Fibroblast of skin of abdomen (primary cell): ENCODE measurements at places on chromosomes 11 and 22.
A peak's percentile ranks its signal among the peaks of the same experiment; 100 is the strongest.

DNA sequence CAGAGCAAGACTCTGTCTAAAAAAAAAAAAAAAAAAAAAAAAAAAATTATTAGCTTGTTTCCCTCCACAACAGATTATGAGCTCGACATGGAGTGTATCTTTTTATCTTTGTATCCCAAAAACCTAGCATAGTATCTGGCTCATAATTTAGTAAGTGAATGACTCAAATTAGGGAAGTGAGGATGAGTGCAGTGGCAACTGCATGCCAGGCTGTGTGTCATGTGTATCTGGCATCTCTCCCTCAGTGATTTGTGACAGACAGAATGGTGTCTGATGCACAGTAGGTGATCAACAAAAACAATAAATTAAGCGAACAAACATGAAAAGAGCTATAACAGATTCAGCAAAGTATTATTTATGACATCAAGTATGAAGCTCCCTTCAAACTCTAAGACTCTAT is 7.2 kb downstream of the STK33 start:
- no peak for DNase-seq

DNA sequence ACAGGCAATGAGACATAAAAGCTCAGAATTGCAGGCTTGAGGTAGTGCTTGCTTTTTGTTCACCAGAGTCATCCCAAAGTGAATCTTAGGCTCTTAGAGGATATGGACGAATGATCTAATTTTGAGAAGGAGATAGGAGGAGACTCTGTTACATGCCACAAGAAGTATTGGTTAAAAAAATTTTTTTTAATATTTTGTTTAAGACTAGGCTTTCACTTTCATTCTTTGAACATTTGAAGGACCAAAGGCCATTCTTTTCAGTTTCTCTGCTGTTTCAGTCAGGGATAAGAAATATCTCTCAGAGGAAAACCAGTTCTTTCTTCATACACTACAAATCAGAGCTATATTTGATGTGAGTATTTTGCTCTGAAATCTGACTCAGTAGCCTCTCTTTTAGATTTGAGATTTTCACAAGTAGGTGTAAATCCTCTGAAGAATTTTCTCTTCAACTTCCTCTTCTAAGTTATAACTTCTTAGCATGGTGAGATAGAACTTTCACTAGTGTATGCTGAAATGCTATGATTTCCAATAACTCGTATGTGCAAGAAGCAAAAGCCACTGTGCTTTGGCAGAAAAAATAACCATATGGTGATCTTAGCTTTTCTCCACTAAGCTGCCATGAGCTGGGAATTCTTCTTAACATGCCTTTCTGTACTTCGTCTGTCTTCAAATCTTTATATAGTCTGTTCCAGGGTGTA is 24.1 kb upstream of the FAM181B start:
- no peak for DNase-seq

DNA sequence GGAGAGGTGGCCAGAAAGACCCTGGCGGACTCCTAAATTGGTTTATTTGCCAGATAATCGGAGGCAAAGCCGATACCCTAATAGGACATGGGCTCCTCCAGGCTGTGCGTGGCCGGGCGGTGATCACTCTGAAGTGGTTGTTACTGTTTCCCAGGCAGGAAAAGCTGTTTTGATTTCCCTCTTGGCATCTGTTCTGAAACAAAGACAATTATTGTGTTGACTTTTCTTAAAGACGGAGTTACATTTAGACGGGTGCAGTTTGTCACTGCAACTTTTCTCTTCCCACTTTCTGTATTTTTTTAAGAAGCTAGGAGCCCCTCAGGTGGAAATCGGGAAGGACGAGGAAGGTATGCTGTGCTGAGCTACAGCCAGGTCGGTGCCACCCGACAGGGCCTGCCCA is 1288.4 kb downstream of the BRD1 start:
- no peak for DNase-seq

GRCh38 chr11:2807801-2808241 is 77.8 kb downstream of the CDKN1C start:
- no peak for DNase-seq

GRCh38 chr22:45454275-45454674 is 40.8 kb downstream of the RIBC2 start:
- peak; percentile 90 for DNase-seq

- no peak for DNase-seq
These were observed 19.6 kb upstream of the DLAT start for GRCh38 chr11:112005422-112006094.

- DNase-seq = peak; percentile 43
These were observed 483 bp upstream of the ABTB2 start for GRCh38 chr11:34358258-34358727.

DNA sequence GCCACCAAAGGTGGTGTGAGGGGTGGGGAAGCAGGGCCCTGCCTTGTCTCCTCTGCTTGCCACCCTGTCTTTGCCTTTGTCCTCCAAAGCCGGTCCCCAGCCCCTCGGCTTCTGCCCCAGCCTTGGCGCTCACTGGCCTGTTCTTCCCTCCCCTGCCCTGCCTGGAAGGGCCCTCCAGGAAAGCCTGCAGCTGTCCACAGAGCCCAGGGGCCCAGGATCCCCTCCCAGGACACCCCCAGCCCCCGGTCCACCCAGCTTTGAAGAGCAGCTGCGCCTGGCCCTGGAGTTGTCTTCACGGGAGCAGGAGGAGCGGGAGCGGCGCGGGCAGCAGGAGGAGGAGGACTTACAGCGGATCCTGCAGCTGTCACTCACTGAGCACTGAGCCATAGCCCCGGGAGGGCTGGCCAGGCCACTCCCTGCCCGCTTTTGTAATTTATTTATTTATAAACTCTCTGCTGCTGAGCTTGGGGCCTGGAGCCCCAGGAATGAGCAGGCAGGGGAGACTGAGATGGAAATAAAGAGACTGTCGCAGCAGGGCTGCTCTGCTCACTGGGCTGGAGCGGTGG is 1.3 kb upstream of the SSH3 start:
- no peak for DNase-seq

DNA sequence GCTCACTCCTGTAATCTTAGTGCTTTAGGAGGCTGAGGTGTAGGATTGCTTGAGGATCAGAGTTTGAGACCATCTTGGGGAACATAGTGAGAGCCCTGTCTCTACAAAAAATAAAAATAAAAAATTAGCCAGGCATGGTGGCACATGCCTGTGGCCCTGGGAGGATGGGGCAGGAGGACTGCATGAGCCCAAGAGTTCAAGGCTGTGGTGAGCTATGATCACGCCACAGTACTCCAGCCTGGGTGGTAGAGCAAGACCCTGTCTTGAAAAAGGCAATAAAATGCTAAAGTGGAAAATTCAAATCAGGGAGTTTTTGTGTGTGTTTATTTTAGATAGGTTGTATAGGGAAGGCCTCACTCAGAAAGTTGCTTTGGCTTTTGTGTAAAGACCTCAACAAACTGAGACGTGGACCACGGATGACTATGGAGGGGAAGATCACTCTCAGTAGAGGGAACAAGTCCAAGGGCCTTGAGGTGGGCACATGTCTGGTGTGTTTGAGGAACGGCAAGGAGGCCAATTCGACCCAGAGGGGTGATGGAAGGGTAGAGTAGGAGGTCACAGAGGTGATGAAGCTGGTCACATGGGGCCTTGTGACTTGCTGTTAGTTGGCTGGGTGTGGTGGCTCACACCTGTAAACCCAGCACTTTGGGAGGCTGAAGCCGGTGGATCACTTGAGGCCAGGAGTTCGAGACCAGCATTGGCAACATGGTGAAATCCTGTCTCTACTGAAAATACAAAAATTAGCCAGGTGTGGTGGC is 35.7 kb downstream of the WEE1 start:
- no peak for DNase-seq

DNA sequence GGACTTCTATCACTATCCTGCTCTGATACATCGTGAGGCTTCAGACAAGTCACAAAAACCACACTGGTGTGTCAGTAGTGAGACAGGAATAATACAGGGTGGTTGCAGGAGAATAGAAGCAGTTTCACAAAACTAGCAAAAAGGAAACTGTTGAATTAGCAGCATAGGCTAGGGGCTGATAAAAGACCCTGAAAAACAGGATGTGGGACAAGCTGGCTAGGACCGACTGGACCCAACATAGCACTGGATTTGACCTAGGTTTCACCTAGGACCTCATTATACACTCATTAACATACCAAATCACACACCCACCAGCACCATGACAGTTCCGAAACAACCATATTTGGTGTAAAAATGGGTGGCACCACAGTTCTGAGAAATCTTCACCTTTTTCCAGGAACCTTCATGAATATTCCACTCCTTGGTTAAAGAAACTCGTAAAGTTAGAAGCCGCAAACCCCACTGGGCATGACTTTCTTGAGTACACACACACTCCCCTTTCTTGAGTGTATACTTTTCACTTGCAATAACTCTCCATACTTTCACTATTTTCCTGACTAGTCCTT is 76.2 kb downstream of the SLC1A2 start:
- DNase-seq = no peak

GRCh38 chr11:42422090-42422489 is 889.7 kb upstream of the API5 start:
- peak; percentile 68 for DNase-seq

GRCh38 chr22:42661985-42662831 is 13.0 kb upstream of the CYB5R3 start:
- peak; percentile 67 for DNase-seq

DNA sequence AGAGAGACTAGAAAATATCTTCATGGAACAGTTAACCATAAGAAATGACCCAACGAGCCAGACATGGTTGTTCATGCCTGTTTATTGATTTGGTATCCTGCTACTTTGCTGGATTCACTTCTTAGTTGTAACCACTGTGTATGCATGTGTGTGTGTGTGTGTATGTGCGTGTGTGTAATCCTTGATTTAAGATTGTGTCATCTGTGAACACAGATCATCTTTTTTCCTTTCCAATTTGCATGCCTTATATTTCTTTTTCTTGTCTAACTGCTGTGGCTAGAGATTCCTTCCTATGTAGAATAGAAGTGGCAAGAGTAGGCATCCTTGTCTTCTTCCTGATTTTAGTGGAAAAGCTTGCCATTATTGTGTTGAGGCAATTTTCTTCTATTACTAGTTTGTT is 16.4 kb upstream of the CLTCL1 start:
- DNase-seq = no peak

DNA sequence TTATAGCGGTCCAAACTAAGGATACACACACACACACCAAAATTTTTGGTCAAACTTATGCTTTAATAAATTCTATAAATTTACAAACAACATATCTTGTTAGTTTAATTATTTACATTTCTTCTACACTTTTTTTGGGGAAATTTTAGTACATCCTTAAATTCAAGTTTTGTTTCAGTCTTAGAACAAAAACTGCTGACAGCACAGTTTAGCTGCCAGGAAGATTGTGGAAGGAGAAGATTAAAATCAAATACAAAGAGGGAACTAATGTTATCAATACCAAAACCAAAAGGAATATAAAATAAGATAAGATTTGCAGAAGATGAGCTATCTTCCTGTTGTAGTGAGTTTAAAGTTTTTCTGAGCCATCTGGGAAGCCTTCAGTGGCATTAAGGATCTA is 368.8 kb downstream of the AASDHPPT start:
- no peak for DNase-seq

DNA sequence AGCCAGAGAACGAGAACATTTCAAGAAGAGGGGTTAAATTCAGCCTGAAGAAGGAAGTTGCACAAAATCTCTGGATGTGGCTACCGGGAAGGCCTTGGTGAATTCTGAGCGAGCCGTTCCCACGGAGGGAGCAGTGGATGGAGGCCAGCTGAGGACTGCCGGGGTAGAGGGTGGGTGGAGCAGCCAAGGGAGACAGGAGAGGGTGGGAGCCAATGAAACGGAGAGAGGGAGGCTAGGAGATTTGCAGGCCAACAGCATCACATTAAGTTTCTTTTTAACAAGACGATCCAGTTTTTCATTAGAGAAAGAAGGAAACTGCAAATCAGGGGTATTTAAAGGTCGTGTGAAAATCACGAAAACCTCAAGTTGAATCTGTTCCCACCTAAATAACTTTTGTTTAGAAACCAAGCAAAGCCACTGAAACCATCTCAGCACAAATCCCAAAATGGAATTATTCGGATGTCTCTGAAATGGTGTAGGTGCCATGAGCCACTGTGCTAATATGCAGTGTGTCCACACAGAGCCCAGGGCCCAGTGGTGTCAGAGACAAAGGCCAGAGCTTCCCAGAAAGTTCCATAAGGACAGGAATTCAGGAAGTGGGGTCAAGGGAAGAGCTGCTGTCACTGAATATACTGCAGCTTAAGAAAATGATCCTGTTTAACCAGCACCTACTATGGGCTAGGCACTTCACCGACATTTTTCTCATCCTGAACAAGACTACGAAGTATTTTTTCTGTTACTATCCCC is 59.7 kb upstream of the SLC35C1 start:
- no peak for DNase-seq

DNA sequence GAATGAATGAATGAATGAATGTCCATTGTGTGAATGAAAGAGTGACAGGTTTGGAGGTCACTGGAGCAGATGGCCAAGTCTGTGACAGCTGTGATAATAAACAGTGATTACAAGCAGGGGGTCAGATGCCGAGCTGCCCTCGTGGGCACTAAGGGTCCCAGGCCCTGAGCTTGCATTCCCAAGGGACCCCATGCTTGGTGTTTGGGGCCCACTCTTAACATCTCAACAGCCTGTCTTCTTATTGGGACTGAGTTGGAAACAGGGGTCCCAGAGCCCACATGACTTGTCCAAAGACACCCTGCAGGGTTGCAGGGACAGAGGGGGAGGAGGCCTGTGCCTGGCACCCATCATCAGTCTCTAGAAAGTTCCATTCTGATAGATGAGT is 12.0 kb upstream of the ANO1 start:
- DNase-seq = no peak

GRCh38 chr11:79400717-79401330 is 40.0 kb downstream of the TENM4 start:
- DNase-seq = no peak

GRCh38 chr22:36371920-36372319 is 15.8 kb downstream of the MYH9 start:
- DNase-seq = no peak

DNA sequence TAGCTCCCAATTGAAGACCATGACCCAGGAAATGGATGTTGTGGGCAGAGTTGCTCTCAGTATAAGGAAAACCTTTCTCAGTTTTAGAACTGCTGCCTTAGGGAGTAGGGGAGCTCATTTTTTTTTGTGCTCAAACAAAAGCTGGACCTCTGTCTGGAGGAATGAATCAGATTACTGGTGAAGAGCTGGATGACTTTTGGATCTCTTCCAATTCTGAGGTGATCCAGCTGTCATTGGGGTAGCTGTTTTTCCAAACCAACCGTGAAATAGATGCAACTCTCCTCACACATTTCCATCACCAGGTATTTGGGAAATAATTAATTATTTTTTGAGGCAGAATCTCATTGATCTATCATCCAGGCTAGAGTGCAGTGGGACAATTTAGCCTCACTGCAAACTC is 251.3 kb upstream of the PLET1 start:
- no peak for DNase-seq

DNA sequence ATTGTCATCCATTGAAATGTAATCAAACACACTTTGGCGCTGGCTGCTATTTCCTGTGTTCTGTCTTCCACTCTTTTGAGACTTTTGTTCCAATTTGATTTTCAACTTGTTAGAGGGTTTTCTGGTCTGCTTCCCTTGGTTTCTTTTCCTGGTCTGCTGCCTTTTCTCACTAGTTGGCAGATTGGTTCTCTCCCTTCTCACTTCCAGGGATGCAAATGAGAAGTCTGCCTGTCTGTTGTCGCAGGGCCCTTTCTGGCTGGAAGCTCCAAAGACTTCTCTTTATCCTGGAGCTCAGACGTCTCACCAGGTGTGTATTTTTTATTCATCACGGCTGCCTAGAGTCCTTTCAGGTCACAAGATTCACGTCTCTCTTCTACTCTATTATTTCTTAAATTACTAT is 84.0 kb downstream of the RPS6KA4 start:
- DNase-seq = no peak
